ENCODE measurements at places on chromosomes 3 and 15. TPM values are rescaled to one million over a fixed set of nuclear protein-coding genes. Genes with fewer than 3 reads are reported as not detected.

DNA sequence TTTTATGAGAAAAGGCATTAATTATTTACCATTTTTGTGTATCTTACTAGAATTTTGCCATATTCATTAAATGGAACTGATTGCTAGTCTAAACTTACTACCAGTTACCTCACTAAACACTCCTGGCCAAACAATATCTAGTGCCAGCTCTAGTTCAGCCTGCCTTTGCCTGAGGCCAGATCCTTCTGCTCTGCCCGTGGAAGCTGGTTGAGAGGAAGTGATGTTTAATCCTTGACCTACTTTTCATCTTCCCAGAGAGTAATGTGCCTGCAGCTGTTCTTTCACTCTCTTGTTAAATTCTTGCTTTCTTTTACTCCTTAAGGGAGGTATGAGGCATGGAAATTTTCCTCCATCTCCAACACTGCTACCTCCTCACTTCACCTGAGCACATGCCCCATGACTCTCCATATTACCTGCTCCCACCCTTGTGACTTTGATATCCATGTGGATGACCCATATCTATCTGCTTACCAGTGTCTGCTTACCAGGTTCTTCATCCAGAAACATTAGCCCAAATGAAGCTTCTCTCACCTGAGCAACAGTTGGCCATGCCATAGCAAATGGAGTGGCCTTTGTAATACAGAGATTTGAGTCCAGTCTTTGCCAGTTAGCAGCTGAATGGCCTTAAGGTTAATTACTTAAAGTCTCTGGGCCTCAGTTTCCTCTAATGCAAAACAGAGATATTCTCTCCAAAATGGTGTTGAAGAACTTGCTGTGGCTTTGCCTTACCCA is 53.4 kb downstream of the UBE2E1 start:
- H3K36me3 ChIP-seq: peaks cover 7% of the 10 kb centered on the region
- no peak overlapping the region for H3K27ac ChIP-seq
- no peak for DNase-seq
- no peak overlapping the region for H3K4me3 ChIP-seq

DNA sequence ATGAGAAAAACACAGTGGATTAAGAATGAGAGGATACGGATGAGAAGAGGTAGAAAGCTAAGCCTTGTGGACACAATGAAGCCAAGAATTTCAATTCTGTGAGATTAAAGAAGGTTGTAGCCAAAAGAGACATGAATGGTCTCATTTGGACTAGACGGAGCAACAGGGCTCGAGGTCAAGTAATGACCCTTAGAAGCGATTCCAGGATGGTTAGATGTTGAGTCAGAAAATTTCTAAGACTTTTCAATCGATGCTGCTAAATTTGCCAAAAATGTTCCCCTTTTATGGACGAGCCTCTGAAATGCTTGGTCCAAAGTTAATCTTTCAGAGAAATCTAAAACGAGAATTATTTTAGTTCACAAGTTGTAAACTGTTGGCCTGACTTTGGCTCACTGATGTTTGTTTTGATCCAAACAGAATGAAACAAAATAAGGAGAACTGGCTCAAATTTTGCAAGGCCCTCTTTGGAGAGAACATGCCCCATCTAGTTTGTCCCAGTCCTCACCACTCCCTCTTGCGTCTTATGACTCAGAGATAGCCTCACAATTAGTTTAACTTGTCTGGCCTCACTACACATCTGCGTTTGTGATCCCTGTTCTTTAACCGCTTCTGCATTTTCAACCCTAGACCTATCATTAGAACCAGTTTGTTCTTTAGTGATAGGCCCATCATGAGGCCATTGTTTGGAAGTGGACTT is 235.5 kb downstream of the PDZRN3 start:
- no peak overlapping the region for H3K4me3 ChIP-seq
- no peak overlapping the region for H3K27ac ChIP-seq
- H3K27me3 ChIP-seq: no peaks in the 10 kb centered on the region
- H3K4me1 ChIP-seq: no peaks in the 10 kb centered on the region
- no peak for DNase-seq

GRCh38 chr15:55700876-55701275 is 42.1 kb downstream of the PRTG start:
- no peak overlapping the region for H3K27ac ChIP-seq
- H3K4me1 ChIP-seq: peaks cover 6% of the 10 kb centered on the region
- H3K27me3 ChIP-seq: no peaks in the 10 kb centered on the region
- H3K36me3 ChIP-seq: no peaks in the 10 kb centered on the region

GRCh38 chr3:64114651-64115050 is 91.4 kb upstream of the PSMD6 start:
- H3K36me3 ChIP-seq: no peaks in the 10 kb centered on the region
- no peaks in the 10 kb centered on the region for H3K4me1 ChIP-seq
- no peak overlapping the region for H3K27ac ChIP-seq
- DNase-seq: no peak
- no peak overlapping the region for H3K4me3 ChIP-seq

- no peaks in the 10 kb centered on the region for H3K36me3 ChIP-seq
- peaks cover 9% of the 10 kb centered on the region for H3K4me1 ChIP-seq
- DNase-seq: no peak
- no peak overlapping the region for H3K27ac ChIP-seq
Observed at GRCh38 chr3:9028134-9028533, 64.9 kb upstream of the RAD18 start.

DNA sequence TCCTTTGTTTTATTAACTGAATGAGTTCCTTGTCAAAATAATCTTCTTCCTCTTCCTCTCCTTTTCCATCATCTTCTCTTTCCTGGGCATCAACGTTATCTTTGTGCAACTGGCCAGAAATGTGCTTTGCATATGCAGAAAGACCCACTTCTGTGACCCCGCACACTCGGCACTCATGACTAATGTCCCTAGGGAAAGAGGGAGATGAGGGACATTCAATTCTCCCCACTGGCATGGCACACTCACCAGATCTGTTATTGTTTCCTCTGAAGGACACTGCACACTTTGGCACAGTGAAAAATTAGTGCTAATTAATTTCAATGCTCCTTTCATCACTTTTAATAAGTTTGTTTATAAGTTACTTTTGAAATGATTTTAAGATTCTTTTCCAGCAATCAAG is 34.0 kb downstream of the ZNF106 start:
- H3K27ac ChIP-seq: 0 out of 2 replicates have a peak overlapping the region, but pooled peaks have one; percentile 30
- DNase-seq: no peak
- peaks cover 8% of the 10 kb centered on the region for H3K4me1 ChIP-seq
- no peaks in the 10 kb centered on the region for H3K36me3 ChIP-seq
- no peak overlapping the region for H3K4me3 ChIP-seq

DNA sequence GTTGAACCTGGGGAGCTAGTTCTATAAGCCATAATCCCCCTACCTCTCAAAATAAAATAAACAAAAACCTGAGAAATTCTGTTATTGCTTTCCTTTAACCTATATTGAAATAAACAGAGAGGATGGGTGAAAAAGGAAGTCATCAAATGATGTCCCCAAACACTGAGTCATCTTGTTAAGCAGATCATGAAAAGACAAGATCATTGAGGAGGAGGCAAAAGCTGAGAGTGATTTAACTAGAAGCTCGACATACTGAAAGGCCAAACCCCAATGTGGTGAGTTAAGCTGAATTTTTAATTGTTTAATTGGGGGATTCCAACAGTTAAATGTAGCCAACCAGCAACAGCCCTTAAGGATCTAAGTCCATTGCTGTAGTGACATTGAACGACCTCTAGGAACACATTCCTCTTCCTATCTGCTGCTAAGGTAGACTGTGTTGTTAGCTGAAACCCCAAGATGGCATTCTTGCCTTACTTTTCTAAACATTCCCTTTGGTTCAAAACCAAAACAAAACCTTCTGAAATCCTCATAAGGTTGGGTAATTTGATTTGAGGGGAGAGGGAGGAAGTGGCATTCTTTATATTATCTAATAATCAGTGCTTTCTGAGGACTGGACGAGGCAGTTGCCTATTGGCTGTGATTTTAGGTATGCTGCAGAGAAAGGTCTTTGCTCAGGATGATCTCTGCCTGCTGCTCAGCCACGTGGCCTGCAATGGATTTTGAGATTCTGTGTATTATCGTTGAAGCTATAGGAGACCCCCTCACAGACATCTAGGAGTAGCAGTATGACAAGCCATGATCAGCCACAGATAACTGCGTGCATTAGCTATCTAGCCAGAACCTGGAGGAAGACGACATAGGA is 62.7 kb upstream of the BNIP2 start:
- H3K4me3 ChIP-seq: no peak overlapping the region
- no peak overlapping the region for H3K27ac ChIP-seq
- H3K4me1 ChIP-seq: no peaks in the 10 kb centered on the region
- no peaks in the 10 kb centered on the region for H3K36me3 ChIP-seq

DNA sequence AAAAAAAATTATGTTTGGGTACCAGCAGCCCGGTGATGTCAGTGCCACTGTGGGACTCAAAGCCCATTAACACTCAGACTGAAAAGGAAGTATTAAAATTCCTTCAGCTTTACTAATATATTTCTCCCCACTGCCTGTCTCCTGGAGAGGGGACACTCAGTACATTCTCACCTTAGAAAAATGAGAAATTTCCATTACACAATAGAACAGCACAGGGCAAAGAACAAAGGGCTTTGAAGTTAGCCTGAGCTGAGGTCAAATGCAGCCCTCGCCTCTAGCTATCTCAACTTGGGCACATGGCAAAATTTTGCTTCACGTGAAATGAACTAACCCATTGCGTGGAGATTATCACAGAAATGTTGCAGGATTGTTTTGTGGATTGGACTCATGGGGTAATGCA is 80.8 kb downstream of the RARB start:
- H3K27ac ChIP-seq: no peak overlapping the region
- H3K4me3 ChIP-seq: no peak overlapping the region
- DNase-seq: no peak
- no peaks in the 10 kb centered on the region for H3K4me1 ChIP-seq
- no peaks in the 10 kb centered on the region for H3K36me3 ChIP-seq
- no peaks in the 10 kb centered on the region for H3K27me3 ChIP-seq

GRCh38 chr3:126834596-126835471 is 130.8 kb downstream of the CHCHD6 start:
- DNase-seq: no peak
- H3K4me1 ChIP-seq: no peaks in the 10 kb centered on the region
- H3K4me3 ChIP-seq: no peak overlapping the region
- no peaks in the 10 kb centered on the region for H3K27me3 ChIP-seq
- no peak overlapping the region for H3K27ac ChIP-seq

GRCh38 chr3:4738737-4739274 is 240.4 kb upstream of the BHLHE40 start:
- peaks cover 3% of the 10 kb centered on the region for H3K4me1 ChIP-seq
- H3K27ac ChIP-seq: no peak overlapping the region
- no peaks in the 10 kb centered on the region for H3K27me3 ChIP-seq
- H3K4me3 ChIP-seq: no peak overlapping the region

Gene PP2D1
- total RNA-seq: not detected

Gene FBLN2
- 0.41 TPM for total RNA-seq

Gene SCG5
- total RNA-seq: 0.53 TPM

Gene TRH
- not detected for total RNA-seq

Gene PTX3
- total RNA-seq: not detected

Measured in GM12878 (cell line).